ENCODE measurements at places on chromosomes 1 and 21.

GRCh38 chr1:8410791-8411190 is 92.9 kb downstream of the SLC45A1 start:
- no peak for DNase-seq

DNA sequence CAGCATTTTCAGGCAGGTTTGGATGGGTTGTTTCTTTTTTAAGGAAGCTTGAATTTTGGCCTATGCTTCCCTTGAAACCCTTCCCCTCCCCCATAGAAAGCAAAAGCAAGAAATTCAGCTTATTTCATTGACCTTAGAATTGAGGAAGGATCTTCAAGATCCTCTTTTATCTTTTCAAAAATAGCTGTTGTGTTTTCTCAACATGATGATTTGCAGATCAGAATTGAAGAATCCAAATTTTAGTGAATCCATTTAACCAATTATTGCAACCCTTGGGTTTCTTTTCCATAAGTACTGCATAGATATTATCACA is 73.7 kb downstream of the LRRC8C start:
- no peak for DNase-seq

- no peak for DNase-seq
These were observed 17.0 kb downstream of the FAM151A start for GRCh38 chr1:54606096-54606989.

- peak; percentile 93 for DNase-seq
These were observed 85.9 kb downstream of the USP24 start for GRCh38 chr1:55129194-55129728.

- no peak for DNase-seq
These were observed 941 bp upstream of the TBCE start for GRCh38 chr1:235366286-235366685.
